NCI-H510A (cell line): ENCODE measurements at places on chromosomes 3 and 15.

GRCh38 chr15:90142216-90143165 lies 40.2 kb upstream of the IDH2 start:
- no peak for DNase-seq

DNA sequence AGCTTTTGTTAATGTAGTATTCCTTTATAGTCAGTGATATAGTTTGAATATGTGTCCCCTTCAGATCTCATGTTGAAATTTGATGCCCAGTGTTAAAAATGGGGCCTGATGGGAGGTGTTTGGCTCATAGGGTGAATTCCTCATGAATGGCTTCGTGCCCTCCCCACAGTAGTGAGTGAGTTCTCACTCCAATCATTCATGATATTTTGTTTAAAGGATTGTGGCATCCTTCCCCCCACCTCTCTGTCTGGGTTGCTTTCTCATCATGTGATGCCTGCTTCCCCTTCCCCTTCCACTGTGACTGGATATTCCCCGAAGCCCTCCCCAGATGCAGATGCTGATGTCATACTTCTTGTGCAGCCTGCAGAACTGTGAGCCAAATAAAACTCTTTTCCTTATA lies 649.8 kb upstream of the NR2F2 start:
- no peak for DNase-seq

DNA sequence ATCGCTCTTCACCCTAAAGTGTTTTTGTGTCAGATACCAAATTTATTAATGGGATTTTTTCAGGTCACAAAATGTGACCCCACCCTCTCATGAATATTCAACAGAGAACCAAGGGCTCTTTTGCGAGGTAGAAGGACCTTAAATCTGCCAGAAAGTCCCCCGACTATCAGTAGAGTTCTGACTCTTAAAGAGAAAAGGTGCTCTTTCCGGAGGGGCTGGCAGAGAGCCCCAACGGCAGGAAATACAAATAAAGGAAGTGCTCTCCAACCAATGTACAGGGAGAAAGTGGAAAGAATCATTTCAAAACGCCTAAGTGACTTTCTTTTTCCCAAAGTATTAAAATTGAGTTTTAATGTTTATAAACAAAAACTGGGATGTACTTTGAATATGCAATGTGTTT lies 517.2 kb downstream of the FOXP1 start:
- no peak for DNase-seq

DNA sequence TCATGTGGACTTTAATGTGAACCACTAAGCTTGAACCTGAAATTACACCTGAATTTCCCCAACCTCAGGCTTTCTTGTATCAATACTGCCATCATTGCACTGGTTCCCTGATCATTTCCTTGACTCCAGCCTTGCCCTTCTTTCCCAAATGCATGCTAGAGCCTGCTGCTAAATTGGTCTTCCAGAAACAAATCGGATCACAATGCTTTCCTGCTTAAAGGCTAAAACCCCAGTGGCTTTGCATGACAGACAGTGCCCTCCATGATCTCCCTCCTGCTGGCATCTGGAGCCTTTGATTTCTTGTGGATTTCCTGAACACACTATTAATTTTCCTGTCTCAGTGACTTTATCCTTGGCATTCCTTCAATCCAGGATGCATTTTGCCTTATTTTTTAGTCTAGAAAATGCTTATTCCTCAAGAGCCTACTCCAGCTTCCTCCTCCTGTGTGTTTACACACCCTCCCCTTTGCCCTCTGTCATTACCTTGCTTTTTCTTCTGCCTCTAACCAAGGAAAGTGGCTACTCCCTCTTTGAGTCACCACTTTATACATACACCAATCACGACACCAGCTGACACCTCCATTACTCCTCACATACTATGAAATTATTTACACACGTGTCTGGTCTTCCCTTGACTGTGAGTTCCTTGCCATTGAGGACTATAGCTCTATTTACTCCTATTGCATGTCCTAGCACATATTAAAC lies 214.6 kb downstream of the KCNAB1 start:
- no peak for DNase-seq

DNA sequence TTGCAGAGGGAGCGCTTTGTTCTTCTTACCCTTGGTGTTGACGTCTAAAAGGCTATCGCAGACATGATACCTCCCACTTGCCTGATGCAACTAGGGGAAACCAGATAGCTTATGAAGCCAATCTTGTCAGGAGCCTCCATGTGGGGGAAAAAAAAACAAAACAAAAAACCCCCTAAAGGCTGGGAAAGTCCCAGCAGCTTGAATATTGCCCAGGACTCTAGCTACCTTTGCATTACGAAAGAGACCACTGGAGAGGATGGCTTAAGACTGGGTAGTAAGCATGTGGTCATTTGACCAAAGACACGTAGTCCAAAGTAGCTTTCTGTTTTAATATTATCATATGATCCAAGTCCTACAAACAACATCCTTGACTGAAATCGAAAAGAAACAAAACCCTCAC lies 120.7 kb upstream of the WNT5A start:
- no peak for DNase-seq

DNA sequence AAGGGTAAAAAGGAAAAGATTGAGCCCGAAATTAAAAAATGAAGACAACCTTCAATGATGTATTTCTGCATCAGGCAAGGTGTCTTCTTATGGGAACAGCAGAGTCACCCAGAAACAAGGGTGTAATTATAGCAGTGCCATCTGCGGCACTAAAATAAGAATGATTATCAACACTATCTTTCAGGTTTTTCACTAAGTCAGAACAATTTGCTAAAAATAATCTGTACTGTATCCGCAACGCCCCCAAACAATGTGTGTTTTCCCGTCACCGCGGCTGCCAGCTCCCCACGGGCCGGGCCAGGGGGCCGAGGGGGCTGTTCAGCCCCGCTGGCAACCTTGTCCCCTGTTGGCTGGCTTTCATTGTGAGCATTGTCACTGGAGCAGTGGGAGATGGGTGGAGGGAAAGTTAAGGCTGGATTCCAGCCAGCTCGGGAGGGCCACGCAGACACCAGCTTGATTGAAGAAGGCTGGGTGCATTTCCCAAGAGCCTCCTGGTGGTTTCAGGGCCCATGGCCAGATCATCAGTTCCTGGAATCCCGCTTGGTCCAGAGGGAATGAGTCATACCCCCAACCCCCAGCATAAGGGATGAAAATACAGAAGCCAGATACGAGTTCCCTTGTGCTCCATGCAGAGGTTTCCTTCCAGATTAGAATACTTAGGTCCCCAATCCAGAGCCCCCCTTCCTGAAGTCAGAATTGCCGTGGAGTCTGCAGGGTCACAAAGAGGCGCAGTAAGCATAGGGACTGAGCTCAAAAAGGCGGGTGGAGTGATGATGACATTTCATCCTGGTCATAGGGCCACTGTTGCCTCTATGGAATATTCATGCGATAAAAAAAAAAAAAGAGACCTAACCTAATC lies 90.2 kb upstream of the KLF13 start:
- no peak for DNase-seq

GRCh38 chr15:66644000-66644787 lies 57.8 kb upstream of the SMAD6 start:
- DNase-seq, result no peak

DNA sequence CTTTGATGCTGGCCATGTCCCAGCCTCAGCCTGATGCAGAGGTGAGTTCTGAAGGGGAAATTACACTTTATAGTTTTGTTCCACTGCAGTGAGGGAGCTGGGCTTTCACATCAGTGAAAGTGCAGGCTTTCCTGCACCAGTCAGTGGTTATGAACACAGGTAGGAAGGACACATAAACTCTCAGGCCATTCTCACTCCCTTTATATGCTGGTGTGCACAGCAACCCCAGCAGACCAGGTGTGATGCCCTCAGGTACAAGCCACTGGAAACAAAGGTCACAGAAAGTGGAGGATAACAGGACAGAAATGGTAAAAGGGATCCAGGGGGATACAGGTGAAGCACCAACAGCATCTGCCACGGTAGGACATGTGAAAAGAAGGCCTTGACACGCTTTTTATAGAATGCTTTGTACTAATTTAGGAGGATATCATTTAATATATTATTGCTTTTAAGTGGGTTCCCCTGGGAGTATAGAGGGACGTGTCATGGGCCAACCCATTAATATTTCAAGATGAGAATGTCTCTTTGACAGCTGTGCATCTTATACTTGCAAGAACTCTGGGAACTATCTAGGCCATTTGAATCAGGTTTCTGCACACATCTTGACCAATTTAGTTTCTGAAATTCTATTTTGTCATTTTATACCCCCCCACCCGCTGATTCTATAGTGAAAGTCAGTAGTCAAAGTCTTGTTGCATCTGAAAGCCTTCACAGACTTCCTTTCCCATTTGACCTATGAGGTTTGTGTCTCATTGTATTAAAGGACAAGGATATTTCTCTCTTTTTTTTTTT lies 25.0 kb upstream of the BLM start:
- DNase-seq, result no peak

- DNase-seq, result no peak
These were observed 31.6 kb downstream of the ARRDC4 start for GRCh38 chr15:97991972-97992541.

GRCh38 chr3:35601959-35602358 lies 37.4 kb upstream of the ARPP21 start:
- no peak for DNase-seq
